Activated CD4-positive, alpha-beta T cell treated with anti-CD3 and anti-CD28 coated beads for 48 hours (primary cell): ENCODE measurements at places on chromosomes 2 and 18.

- DNase-seq: no peak
Measured at GRCh38 chr18:58336605-58337004, 292.3 kb downstream of the ALPK2 start.

- DNase-seq: no peak
Measured at GRCh38 chr18:7980656-7981055, 413.5 kb downstream of the PTPRM start.

DNA sequence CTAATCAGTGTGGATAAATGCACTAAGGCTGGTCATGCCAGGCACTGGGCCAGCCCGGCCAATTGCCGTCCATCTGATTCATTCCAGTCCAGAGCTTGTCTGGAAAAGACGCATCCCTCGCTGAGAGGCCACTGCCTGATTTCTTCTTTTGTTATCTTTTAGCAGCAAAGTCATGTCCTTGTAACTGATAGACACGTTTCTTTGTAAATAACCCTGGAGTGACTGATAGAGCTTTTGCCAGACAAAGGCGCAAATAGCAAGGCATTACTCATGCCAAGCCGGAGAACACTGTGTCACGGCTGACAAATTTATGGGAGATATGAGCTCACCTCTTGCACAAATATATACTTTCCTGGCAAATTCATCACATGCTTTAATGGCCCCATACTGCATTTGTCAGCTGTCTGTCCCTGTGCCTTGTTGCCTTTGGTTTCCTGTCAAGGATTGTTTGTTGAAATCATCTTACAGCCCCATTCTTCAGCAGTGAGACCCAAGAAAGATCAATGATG, 164.4 kb downstream of the ETAA1 start:
- DNase-seq: no peak

- DNase-seq: no peak
Measured at GRCh38 chr18:9707381-9708056, 582 bp upstream of the RAB31 start.

- no peak for DNase-seq
Measured at GRCh38 chr18:70450426-70451253, 161.8 kb downstream of the SOCS6 start.

DNA sequence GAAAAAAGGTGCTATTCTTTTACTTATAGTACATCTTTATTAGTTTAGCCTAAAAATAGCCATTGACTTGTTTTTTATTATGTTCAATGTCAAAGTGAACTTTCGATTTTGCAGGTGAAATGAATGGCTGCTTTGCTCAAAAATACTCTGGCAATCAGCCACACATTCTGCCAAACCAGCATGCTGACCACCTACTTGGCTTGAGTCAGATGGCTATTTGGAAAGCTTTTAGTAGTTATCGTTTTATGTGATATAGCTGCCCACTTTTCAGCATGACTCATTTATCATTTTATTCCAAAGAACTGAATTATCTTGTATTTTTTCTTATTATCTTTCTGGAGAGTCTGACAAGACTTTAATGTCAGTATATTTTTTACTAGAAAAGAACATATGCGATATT, 1615.8 kb upstream of the TMEFF2 start:
- DNase-seq: no peak

DNA sequence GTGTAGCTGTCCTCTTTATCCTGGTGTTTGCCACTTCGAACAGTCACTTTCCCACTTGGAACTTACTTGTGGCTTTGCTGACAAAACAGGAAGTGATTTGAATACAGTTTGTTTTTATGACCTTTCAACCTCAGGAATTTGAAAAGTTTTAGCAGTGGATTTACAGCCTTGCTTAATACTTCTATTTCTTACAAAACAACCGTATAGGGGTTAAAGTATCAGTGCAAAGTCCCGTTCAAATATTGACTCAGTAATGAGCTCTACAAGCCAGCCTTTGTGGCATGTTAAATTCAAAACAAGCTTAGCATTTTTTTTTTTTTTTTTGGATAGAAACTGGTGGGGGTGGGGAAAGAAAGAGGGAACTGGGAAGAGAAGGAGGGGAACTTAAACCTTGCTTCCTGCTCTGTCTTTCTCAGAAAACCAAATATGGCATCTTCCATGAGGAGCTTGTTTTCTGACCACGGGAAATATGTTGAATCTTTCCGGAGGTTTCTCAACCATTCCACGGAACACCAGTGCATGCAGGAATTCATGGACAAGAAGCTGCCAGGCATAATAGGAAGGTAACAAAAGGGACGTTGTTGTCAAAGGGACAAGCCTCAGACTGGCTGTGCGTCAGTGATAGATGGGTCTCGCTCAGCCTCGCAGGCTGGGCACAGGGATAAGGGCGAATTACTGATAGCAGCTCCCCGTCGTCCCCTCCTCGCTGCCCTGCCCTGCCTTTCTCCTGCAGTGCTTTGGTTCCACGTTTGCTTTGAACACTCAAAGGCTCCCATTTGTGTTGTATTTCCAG, at the start of gene HNMT:
Gene HNMT (plus strand): TSS at position 408 of the 793 bp plus-strand sequence. CDS start 19 bp downstream, at position 427.
- no peak for DNase-seq

DNA sequence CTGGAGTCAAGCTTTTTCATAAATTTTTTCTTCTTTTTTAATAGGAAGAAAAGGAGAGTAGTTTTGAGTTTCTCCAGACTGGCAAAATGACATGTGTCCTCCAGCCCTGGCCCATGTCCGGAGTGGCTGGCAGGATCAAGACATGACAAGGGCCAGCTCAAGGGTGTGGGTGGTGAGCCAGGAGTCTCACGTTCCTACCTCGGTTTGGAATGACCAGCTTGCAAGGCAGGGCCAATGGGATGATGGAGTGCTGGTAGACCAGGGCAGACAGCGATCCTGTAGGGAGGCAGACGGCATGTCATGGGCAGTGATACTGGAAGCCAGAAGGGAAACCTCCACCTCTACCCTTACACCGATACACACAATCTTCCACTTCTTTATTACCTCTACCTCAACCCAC, 190.6 kb downstream of the TNS1 start:
- no peak for DNase-seq

DNA sequence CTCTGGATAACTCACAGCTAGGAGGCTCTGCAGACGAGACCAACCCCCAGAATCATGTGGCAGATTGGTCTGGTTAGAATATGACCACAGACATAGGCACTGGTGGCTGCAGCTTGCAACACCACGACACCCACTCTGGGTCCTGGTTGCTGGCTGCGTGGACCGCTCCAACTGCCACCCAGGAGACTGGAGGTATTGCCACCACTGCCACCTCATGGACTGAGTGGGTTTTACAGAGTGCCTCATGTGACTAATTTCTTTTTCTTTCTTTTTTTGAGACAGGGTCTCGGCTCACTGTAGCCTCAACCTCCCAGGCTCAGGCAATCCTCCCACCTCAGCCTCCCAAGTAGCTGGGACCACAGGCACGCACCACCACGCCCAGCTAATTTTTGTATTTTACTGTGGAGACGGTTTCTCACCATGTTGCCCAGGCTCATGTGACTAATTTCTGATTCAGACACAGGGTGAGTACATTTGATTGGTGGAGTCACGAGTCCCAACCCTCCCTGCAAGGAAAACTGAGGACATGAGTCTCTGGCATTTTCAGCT, 29.9 kb upstream of the NT5DC4 start:
- DNase-seq: peak; percentile 76

- DNase-seq: no peak
Measured at GRCh38 chr2:224555823-224556366, 29.3 kb downstream of the CUL3 start.

DNA sequence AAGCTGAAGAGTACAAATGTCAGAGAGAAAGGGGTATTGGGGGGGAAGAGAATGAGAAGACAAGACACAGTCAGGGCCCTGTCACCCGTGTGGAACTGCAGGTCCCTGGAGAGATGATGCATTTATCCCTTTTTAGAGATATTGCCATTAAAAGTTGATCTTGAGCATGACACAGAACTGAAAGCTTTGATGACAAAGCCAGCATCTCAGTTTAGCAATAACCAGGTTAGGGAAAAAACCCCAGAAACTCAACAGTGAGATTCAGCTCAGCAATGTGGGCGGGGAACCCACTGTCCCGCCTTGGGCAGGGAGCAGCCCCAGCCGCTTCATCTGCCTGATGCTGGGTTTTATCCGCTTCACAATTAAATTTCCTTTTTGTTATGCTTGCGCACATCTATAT, 181.1 kb downstream of the NEDD4L start:
- peak; percentile 49 for DNase-seq

DNA sequence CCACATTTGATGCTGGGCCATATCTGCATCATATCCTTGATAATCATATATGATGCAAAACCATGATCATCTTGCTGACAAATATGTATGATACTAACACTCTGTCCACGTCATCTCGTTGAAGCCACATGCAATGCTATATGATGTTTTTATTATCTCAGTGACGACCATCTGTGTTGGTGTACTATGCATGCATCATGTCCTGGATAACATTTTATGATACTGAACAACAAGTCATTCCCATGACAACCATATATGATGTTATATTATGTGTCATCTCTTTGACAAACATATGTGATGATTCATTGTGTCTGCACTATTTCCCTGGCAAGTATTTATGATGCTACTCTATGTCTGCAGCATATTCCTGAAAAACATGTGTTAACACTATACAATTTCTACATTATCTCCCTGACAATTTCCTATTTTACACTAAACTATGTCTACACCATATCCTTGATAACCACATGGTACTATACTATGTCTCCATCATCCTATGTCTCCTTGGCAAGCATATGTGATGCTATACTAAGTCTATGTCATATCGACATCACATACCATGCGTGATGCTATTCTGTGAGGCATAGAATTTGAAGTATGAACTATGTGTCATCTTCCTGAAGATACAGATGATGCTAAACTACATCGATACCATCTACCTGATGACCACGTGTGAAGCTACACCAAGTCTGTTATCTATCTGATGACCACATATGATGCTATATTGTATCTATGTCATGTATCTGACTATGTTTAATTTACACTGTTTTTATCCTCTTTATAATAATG, 37.0 kb downstream of the DAW1 start:
- no peak for DNase-seq

GRCh38 chr2:239675826-239676715, 275.3 kb upstream of the HDAC4 start:
- no peak for DNase-seq

DNA sequence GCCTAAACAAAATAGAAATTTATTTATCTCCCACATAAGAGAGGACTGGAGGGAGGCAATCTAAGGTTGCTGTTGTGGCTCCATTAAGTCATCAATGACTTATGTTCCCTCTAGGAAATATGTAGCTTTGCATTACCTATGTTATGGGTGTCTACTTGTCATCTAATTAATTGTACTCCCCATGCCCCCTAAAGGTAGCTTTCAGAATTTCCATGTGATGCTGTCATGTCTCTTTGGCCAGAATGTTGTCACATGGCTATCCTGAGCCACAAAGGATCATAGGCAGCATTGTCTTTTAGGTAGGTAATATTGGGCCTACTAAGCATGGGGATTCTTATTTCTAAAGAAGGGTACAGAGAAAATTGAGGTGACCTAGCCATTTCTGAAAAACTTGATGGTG, 935.6 kb upstream of the FANCL start:
- no peak for DNase-seq

- no peak for DNase-seq
Measured at GRCh38 chr2:127572841-127573240, 37.4 kb downstream of the MYO7B start.

DNA sequence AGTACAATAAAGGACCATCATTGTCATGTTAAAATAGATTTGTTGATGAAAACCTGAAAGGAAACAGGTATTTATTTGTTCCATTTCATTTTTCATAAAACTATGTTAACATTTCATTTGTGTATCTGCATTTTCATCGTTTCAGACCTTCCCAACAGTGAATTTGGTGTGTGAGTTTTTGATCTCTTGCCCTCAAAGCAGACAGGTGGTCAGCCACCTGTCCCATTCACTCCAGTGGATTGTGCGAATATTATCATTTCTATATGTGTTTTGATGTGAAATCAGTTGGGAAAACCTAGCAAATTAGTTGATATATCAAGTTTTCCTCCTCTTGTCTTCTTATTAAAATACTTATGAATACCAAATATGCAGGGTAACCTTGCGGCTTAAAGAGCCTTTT, 25.4 kb upstream of the ATP5MC3 start:
- no peak for DNase-seq

- no peak for DNase-seq
Measured at GRCh38 chr2:98153481-98153880, 66.5 kb downstream of the VWA3B start.

DNA sequence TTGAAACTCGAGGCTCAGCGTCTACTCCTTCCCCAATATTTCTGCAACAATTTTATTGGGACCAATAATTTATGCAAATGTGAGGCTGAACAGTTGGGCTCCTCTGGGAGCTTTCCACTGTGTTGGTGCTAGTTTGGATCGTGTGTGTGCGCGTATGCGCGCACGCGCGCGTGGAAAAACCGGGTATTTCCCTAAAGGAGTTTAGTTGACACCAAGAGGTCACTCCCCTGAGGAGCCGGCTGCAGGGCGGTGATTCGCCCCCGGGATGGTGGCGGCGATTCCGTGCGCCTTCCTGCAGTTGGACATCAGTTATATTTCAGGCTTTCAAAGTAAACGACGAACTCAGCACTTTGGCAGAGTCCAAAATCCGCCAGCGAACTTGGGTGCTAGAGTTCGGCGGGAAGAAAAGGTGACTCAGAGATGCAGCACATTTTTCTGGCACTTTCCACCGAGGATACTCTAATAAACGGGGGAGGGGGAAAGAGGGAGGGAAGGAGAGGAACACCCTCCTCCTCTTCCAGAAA, 186.5 kb upstream of the FANCL start:
- DNase-seq: peak; percentile 10

DNA sequence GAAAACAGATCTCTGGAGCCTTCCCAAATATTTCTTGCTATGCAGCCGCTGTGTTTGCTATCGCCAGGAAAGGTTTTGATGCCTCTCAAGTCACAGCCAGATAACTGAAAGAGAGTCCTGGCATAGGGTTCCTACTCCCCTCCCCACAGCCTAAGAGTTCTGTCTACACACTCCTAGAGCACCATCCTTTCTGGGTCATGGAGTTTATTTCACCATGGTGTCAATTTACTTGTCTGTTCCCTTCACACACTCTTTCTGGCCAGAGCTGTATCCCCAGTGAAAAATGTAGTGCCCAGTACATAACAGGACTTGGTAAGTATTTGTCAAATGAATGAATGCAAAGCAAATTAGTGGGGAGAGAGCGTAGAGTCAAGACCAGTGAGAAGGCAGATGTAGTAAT, 185.3 kb downstream of the HAUS1 start:
- no peak for DNase-seq

GRCh38 chr2:191158193-191158592, 7.4 kb upstream of the STAT4 start:
- DNase-seq: no peak

DNA sequence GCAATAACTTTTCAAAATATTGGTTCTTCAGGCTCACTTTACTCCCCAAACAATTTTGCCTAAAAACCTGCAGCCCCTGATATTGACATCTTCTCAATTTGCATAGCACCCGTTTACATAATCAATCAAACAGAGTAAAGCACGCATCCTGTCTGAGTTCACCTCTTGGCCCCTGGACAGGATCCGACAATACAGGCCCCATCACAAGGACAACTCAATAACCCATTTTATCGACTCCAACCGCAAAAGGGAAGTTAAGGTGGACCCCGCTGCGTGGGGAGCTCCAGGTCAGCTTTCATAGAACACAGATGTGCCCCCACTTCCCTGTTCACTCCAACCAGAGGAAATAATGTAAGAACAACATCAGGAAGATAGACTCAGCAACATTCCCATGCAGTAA, 44.7 kb downstream of the TTC32 start:
- DNase-seq: no peak
